Brain microvascular endothelial cell (primary cell): ENCODE measurements at places on chromosomes 2 and 18.

DNA sequence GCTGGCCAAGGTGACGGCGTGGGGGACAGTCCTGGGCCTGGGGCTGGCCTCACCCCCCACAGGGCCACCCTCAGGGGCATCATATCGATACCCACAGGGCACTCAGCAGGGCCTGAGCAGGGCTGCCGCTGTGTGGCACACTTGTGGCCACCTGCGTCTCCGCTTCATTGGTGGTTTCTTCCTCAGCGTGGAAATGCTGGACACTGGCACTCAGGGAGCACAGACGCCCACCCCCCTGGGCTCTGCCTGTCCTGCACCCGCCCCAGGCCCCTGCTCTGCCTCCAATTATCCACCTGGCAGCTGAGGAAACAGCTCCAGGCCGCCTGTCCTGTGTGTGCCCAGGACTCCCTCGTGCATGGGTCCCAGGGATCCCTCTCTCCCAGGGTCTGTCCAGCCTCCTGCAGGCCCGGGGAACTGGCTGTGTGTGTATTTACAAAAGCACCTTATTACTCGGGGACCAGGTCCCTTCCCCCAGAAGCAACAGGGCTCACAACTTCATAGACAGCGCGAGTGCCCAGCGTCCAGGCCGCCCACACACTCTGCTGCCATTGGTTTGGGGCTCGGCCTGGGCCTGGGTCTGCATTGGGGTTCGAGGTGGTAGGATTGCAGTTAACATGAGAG lies 13.1 kb downstream of the CROCC2 start:
- no peak for DNase-seq

GRCh38 chr2:52939250-52939649 lies 828.4 kb upstream of the CHAC2 start:
- DNase-seq: no peak

DNA sequence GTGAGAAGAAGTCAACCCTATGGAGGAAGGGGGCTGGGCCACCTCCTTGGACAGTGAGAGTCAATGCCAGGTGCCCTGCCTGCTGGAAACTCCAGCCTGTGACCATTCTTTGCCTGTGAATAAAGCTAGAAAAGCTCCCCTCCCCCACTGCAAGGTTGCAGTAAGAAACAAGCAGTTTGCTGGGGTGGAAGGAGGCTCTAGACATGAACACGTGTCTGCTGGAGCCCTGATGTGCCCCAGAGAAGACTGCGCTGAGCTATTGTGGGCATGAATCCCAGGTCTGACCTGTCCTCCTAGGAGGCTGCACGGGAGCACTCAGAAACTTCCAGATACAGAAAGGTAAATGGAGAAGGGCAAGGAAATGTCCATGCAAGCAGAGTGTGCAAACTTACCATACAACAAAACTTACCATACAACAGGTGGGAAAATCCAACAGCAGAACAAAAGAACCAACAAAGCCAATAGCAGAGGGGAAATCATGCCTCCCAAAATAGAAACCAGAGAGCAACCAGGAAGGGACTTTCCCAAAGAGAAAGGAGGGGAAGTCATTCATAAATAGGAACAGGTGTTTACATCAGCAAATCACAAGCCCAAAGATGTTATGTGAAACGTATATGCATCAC lies 278.7 kb downstream of the BCL2 start:
- no peak for DNase-seq

GRCh38 chr2:184589261-184589660 lies 9.1 kb upstream of the ZNF804A start:
- no peak for DNase-seq

DNA sequence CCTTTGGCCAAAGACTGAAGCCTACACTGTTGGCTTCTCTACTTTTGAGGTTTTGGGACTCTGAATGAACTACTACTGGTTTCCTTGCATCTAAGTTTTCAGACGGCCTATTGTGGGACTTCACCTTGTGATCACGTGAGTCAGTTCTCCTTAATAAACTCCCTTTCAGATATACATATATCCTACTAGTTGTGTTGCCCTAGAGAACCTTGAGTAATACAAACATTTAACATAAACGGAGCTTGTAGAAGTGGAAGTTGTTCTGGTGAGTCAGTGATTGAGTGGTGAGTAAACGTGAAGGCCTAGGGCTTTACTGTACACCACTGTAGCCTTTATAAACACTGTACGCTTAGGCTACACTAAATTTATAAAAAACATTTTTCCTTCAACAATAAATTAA lies 107.2 kb upstream of the CDH2 start:
- peak; percentile 24 for DNase-seq

- peak; percentile 0 for DNase-seq
Observed at GRCh38 chr18:47323158-47323557, 71.7 kb upstream of the SKOR2 start.

DNA sequence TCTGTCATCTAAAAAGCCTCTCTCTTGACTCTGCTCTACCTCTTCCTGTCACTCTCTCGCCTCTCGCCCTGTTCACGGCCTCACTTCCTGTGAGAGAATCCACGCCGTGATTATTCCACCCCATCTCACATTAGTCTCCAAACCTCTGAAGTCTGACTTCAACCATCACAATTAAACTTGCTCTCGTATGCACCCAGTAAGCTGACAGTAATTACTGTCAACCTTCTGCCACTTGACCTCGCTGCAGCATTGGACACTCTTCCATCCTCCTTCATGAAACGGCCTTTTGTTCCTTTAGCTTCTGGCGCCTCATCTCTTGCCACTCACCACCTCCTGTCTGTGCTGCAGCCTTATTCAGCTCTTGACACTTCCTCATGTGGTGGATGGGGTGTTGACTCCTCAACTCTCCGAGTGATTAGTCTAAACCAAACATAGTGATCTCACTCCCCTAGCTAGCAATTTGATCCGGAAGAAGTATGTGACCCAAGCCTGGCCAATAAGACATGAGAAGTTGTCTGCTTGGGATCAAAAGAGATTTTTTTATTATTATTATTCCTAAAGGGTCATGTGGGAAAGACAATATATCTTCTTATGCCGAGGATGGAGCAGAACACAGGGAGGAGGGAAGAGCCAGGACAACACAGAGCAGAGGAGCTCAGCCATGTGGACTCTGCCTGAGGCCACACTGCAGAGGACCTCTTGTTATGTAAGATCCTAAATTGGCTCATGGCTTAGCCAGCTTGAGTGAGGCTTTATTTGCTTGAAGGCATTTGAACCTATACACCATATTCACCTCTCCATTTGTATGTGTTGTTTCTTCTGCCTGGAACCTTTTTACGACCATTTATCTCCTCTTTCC lies 38.4 kb upstream of the MYO1B start:
- DNase-seq: no peak

- peak; percentile 60 for DNase-seq
Observed at GRCh38 chr2:10057231-10058107, 14.1 kb downstream of the KLF11 start.

DNA sequence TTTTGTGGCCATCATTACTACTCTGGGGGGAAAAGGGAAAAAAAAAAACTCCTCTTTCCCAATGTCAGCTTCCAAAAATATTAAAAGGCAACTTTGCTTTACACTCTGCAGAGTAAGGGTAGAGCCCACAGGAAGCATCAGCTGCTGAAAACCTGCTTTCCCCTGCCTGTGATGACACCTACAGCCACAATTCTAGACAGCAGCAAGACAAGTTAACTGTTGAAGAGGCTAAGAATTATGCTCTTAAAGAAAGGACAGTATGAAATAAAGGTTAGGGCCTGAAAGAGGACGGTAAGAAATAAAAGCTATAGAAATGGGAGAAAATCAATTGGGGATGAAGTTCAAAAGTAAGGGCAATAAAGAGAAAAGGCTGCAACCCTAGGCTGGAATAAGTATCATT lies 3.0 kb downstream of the PDE11A start:
- DNase-seq: no peak

DNA sequence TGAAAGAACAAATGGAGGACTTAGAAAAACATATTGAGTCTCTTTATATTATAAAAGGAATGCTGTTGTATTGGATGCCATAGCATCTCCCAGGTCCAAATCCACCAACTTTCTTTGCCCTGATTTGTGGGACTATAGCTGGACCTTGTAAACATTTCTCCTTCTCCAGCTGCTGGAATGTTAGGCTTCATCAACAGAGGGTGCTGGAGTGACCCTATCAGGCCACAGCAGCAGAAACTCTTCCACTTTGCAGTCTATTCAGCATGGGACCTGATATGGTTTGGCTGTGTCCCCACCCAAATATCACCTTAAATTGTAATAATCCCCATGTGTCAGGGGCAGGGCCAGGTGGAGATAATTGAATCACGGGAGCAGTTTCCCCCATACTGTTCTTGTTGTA lies 138.4 kb upstream of the ARL4C start:
- no peak for DNase-seq

DNA sequence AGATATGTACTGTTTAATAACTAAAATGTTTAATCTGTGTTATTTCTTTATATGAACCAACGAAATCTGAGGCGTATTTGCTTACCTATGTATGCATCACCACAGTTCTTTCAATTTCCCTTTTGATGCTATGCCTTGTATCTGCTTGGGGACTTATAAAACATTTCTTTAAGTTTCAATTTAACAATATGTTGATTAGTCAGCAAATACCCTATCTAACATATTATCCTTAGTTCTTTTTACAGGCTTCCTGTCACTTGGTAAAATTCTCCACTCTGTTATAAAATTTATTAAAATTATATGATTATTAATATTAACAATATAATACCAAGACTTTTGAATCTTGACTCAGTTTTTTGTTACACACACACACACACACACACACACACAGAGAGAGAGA lies 174.3 kb downstream of the CPS1 start:
- DNase-seq: no peak

DNA sequence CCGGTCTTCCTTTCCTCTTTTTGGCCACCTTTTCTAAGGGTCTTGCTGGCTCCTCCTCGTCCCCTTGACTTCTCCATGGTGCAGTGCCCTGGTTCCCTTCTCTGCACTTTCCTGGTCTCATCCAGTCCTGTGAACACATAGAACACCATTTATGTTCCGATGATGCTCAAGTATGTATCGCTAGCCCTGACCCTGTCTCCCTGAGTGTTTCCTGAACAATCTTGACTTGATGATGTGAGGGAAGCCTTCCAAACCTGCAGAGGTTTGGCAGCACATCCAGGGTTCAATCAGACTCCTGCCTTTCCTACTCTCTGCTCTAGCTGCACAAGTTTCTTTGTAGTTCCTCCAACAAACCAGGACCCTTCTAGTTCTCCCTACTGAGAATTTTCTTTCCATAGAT lies 132.1 kb downstream of the RGPD3 start:
- no peak for DNase-seq

DNA sequence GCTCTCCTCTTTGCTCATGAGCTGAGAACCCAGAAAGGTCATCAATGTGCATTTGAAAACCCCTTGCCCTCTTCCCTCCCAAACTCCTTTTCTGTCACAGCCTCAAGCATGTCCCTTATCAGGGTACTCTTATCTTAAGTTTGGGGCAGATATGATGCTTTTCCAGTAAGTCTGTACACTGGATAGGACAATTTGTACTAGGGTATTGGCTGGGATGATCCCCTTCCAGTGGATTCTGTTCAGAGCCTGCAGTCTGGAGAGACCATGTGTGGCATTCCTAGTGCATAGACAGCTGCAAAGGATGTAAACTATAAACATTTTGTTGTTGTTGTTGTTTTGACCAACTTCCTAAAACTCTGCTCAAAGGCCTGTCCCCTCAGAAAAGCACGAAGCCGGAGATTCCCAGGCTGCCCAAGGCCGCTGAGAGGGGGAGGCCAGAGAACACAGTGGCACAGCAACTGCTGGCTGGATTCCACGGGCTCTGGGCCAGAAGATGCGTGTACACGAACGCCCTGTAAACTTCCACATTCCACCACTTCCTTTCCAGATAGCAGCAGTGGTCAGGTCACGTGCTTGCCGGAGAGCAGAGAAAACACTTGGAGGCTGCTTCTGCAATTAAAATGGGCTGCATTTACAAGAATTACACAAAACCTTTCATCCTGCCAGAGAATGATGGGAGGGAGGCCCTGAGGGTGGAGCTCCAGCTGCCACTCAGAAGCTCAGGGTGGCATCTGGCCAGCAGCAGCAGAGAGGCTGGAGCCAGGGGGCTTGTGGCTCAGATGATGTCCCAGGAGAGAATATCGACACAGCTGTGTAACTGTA lies 42.1 kb downstream of the BMP10 start:
- peak; percentile 96 for DNase-seq

DNA sequence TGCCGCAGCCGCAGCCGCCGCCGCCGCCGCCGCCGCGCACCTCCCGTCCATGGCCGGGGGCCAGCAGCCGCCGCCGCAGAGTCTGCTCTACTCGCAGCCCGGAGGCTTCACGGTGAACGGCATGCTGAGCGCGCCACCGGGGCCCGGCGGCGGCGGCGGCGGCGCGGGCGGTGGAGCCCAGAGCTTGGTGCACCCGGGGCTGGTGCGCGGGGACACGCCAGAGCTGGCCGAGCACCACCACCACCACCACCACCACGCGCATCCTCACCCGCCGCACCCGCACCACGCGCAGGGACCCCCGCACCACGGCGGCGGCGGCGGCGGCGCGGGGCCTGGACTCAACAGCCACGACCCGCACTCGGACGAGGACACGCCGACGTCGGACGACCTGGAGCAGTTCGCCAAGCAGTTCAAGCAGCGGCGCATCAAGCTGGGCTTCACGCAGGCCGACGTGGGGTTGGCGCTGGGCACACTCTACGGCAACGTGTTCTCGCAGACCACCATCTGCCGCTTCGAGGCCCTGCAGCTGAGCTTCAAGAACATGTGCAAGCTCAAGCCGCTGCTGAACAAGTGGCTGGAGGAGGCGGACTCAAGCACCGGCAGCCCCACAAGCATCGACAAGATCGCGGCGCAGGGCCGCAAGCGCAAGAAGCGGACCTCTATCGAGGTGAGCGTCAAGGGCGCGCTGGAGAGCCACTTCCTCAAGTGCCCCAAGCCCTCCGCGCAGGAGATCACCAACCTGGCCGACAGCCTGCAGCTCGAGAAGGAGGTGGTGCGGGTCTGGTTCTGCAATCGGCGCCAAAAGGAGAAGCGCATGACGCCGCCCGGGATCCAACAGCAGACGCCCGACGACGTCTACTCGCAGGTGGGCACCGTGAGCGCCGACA lies 2.4 kb downstream of the POU3F3 start:
- no peak for DNase-seq

- no peak for DNase-seq
Observed at GRCh38 chr2:224062481-224063297, 23.6 kb upstream of the SERPINE2 start.

- DNase-seq: peak; percentile 57
Observed at GRCh38 chr2:667332-667999, 9.7 kb downstream of the TMEM18 start.

- DNase-seq: no peak
Observed at GRCh38 chr2:213220967-213221603, 63.2 kb upstream of the SPAG16 start.

DNA sequence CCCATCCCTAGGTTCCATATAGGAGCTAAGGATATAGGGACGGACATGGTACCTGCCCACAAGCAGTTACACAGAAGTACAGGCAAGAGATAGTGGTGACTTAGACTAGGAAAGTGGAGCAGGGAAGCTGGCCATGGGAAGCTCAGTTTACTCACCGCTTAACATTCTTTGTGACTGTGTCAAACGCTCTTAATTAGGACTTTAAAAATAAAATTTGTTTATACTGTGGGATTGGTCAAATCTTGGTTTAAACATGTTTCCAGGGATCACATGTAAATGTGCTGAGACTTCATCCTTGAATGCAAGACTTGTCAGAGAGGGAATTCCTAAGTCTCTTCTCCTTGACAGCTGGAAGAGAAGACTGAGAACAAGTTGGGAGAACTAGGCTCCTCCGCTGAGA lies 107.3 kb downstream of the MTCL1 start:
- DNase-seq: no peak
